ENCODE measurements at places on chromosomes 3 and 15.

- DNase-seq, result no peak
Measured at GRCh38 chr3:83514130-83514914, 1444.5 kb upstream of the CADM2 start.

GRCh38 chr15:101054116-101054515 is 135.0 kb downstream of the LRRK1 start:
- DNase-seq, result no peak

DNA sequence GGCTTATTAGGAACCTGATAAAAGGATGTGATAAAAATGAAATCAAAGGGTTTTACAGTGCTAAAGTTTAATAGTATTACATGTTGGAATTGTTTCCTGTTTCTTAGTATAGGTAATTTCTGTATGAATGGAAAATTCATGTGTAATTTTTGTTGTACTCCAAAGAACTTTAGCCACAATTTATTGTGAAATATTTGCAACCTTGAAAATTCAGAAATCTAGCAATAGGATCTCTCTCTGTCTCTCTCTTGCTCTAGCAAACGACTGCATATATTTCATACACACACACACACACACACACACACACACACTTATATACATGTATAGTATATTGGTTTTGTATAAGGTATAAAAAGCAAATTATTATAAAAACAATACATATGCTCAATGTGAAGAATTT is 59.6 kb downstream of the PIAS1 start:
- no peak for DNase-seq

DNA sequence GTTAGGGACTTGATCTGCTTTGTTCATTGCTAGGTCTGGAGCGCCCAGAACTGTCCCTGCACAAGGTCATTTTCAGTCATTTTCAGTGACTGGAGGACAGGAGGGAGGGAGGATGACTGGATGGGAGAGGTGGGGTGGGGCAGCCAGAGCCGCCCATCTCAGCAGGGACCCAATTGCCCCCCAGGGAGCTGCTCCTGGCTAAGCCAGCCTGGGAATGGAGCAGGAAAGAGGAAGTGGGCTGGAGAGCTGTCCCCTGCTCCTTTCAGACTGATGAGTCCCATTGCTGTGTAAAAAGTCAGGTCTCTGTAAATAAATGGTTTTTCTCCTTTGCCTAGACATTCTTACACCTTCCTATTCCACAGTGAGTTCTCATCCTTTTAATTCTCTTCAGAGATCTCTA is 98.4 kb upstream of the RAD18 start:
- DNase-seq, result no peak

- DNase-seq, result no peak
Measured at GRCh38 chr3:50350213-50350526, 405 bp downstream of the NPRL2 start.

DNA sequence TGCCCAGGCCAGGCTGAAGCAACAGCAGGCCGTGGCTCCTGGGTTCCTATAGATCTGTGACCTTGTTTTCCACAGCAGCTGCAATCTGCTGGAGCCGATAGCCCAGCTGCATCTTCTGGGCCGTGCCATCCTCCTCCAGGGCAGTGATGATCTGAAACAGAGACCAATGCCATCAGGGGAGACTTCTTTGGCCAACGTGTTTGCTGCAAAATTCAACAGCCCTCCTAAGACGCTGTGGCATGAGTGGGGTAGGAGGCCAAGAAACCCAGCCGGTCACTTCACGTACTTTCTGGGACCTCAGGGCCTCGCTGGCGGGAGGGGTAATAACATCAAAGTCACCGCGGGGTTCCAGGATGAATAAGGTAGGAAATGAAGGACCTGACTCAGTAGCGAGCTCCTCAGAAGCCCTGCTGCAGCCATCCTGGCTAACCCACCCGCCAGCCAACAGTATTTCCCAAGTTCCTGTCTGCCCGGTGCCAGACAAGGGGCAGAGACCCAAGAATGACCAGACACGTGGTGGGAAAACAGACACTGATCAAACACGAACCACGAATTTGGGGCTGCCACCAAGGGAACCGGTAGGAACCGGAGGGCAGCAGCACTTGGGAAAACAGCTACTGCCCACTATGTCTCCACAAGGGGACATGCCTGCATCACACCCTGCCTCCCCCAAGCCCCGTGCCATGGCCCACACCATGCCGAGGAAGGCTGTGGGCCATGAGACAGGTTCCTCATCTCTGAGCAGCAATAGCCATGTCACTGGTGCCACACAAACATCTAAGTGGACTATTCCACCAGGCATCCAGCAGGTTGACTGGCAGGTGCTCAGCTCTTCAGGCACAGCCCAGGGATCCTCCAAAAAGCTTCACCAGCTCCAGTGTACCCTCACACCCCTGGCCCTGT is 25.2 kb downstream of the PLXNB1 start:
- no peak for DNase-seq

DNA sequence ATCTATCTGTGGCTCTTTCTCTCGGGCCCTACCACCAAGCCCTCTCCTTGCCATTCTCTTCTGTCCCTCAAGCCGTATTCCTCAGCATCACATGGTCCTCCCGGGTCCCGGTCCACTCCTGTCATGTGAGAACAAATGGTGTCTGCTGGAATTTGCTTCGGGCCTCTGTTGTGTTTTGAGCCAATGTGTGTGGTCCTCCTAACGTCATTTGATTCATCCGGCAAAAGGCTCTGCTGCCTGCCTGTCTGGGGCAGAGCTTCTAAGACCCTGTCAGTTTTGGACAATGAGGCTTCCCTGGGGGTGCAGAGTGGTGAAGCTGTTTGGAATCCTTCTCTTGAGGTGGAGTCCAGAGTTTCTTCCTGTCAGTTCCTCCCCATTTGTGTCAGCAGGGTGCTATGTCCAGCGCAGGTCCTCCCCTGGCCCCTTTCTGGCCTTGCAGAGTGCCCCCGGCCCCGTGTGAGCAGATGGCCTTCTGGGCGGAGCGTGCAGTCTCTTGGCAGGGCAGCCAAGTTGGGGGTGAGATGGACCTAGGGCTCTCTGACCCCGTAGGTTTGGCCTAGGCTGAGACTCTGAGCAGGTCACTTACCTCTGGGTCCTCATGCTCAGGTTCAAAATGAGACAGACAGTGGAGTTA is 93.6 kb downstream of the APBA2 start:
- DNase-seq, result no peak

Measured in NCI-H2107 (cell line).